ENCODE measurements at places on chromosomes 1 and 21.
A peak's percentile ranks its signal among the peaks of the same experiment; 100 is the strongest.

DNA sequence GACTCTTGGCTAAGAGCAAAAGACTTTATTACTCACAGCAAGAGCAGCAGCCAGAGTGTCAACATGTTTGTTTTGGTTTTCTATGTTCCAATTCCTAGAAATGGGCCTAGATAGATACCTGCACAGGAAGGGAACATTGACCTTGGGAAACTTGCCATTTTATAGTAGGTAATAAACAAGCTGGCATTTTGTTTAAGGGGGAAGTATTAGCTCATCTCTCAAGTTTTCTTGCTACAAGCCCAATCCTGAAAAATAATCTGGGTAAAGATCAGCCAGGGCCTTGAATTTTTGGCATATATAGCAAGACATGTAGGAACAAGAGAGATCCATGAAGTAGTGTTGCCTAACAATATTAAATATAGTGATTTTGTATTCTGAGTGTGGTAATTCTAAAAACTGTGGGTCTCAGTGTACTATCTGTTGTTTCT lies 51.4 kb upstream of the RGL1 start:
- DNase-seq: no peak

DNA sequence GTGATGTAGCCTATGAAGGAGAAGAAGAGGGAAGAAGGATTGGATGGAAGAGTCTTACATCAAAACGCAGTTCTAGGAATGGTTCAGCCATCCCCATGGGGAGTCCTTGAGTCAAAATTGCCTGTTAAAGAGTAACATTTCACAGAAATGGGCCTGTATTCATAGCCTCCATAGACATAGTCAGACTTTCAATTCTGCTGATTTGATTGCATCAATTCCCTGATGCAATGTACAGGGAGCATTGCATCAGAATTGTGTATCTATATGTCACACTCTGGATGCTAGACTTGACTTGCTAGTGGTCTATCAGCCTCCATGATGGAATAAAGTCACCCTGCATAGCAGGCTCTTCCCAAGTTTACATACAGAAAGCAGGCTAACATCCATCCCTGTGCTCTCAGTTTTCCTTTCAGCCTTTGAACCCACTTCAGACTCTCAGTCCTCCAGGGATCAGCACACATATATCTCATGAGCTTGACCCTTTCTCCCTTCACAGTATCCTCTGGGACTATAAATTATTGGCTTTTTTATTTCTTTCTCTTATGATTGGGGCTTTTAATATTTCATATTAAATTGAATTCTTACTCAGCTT lies 1111.7 kb upstream of the B3GALT2 start:
- DNase-seq: no peak

- DNase-seq: no peak
Measured at GRCh38 chr1:9942399-9942938, 722 bp downstream of the LZIC start.

DNA sequence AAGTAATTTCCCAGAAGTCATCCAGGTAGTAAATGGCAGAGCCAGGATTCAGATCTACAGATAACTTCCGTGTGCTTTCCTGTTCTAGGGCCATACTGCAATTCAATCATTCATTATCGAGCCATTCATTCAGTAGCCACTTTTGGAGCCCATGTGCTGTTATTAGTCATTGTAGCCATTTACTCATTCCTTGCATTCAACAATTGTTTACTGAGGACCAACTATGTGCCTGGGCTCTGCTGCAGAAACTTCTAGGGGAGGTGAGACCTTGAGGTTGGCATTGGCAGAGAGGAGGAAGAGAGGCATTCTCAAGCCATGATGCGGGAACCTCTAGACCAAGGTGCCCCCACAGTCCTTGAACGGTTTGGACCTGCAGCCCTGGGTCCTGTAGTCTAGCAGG lies 27.9 kb downstream of the EPHB2 start:
- DNase-seq: no peak

DNA sequence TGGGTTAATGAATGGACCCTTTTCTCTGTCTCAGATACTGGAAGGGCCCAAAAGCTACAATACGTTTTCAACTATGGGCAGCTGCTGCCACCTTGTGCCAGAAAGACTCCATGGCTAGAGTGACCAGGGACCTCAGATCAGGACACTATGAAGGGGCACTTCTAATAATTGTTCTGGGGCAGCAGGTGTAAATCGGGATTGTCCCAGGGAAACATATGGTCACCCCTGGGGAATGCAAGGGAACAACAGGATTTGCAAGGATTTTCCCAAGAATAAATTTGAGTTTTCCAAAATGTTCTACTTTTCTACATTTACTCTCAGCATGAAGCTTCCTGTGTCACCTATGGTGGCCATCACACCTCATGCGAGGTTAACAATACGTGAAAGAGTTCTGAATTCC lies 12.0 kb upstream of the FCAMR start:
- DNase-seq: peak; percentile 33

Measured in stimulated activated CD8-positive, alpha-beta memory T cell treated with anti-CD3 and anti-CD28 coated beads, Interleukin-12 subunit alpha, Interleukin-12 subunit beta, amount 100 ng/mL, for 4 hours (primary cell).